Stimulated activated naive B cell treated with anti-CD40 and anti-IgM and Interleukin-4, amounts not matched to agents 10 μg/mL and 1 μg/mL and 100 μg/mL, for 72 hours (primary cell): ENCODE measurements at places on chromosomes 1 and 21.
A peak's percentile ranks its signal among the peaks of the same experiment; 100 is the strongest.

- DNase-seq = no peak
- H3K4me3 ChIP-seq = no peak overlapping the region
- peaks cover 12% of the 10 kb centered on the region for H3K4me1 ChIP-seq
- no peaks in the 10 kb centered on the region for H3K36me3 ChIP-seq
These were observed 180.2 kb downstream of the NR5A2 start for GRCh38 chr1:200207711-200208126.

- no peak overlapping the region for H3K27ac ChIP-seq
- H3K4me1 ChIP-seq = peaks cover 2% of the 10 kb centered on the region
- no peak for DNase-seq
These were observed 45.7 kb downstream of the ABCD3 start for GRCh38 chr1:94463765-94464330.

DNA sequence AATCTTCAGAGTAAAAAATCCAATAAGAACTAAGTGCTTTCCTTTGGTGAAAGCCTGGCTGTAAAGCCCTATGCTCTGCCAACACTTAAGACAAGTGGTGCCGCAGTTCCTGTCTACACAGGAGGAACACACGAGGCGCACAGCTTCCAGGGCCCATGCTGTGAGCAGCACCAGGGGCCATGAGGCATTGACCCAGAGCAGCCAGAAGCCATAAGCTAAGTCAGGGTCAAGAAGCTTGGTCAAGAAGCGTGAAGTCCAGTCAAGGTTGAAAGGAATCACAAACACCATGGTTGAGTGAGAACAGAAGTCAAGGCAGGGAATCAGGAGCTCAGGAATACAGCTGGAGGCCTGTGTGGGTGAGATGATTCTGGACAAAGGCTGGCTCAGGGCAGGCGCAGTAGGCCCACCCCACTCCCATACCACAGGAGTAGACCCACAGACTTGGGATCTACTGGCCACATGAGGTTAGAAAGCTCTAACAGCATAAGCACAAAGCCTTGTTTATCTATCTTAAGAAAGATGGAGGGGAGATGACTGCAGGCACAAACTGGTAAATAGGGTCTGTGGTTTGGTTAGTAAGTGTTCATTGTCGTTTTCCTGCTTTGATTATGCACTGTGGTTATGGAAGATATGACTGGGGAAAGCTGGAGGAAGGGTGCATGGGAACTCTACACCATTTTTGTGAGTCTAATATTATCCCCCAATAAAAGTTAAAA lies 42.9 kb upstream of the RCAN3 start:
- peaks cover 2% of the 10 kb centered on the region for H3K4me1 ChIP-seq
- no peaks in the 10 kb centered on the region for H3K27me3 ChIP-seq
- peaks cover 60% of the 10 kb centered on the region for H3K36me3 ChIP-seq
- no peak overlapping the region for H3K4me3 ChIP-seq
- DNase-seq = no peak

GRCh38 chr1:15146971-15147376 lies 6.6 kb upstream of the TMEM51 start:
- H3K4me1 ChIP-seq = no peaks in the 10 kb centered on the region
- DNase-seq = no peak
- no peak overlapping the region for H3K4me3 ChIP-seq
- H3K36me3 ChIP-seq = no peaks in the 10 kb centered on the region
- H3K27ac ChIP-seq = no peak overlapping the region
- H3K27me3 ChIP-seq = peaks cover 29% of the 10 kb centered on the region

GRCh38 chr1:24179251-24179840 lies 7.7 kb downstream of the IFNLR1 start:
- H3K4me1 ChIP-seq = peaks cover 40% of the 10 kb centered on the region
- H3K4me3 ChIP-seq = no peak overlapping the region
- no peaks in the 10 kb centered on the region for H3K27me3 ChIP-seq
- peaks cover 53% of the 10 kb centered on the region for H3K36me3 ChIP-seq
- H3K27ac ChIP-seq = peak overlapping the region; percentile 86
- no peak for DNase-seq

DNA sequence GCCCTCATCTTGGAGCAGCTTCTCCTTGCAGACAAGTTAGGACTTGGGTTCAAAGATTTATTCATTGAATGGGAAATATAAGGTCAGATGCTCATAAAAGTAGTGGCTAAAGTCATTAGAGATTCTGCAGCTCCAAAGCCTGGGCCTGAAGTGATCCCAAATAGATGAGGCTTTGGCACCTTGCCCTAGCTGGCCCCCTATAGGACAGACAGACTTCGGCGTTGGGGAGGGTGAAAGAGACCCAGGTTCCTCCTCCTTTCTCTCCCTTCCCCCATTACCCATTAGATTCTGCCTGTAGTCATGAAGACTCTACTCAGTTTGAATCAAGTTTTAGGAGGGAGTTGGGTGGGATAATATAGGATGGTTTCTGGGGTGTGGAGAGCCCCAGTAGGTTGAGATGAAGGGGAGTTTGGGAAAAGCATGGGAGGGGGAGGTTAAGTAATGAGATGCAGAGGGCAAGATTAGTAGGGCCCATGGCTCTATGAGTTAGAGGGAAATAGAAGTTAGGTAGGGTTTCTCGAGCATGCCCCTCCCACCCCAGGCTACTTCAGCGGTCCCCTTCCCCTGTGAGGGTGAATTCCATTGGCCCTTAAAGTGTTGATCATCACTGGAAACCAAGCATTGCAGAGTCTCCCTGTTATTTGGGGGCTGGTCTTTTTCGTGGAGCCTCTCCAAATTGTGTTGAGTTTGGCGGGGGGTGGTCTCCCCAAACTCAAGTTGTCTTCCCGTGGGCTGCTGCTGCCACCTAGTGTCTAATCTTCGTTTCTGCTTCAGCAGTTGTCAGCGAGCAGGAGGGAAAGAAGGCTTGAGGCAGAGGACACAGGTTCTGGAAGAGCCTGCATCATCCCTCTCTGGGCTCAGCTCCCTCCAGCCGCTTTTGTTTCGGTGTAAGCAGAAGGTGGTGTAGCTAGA lies 2.1 kb upstream of the AHDC1 start:
- peak overlapping the region; percentile 63 for H3K27ac ChIP-seq
- no peaks in the 10 kb centered on the region for H3K27me3 ChIP-seq
- no peak for DNase-seq
- H3K4me3 ChIP-seq = peak overlapping the region; percentile 21
- no peaks in the 10 kb centered on the region for H3K36me3 ChIP-seq

DNA sequence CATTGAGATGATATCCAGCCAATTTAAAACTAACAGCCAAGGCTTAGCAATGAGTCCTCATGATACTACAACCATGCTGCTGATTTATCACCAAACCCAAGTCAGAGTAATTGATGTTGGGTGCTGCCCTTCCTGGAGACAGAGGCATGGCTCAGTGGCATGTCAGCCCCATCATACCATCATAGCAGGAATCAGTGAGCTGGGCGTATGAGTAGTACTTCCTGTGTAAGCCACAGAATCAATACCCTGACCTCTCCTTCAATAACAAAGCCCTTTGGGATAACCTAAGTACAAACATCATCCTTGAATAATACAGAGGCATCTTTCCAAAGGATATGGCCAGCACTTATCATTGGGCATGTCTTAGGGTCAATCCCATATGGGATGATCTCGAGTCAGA lies 3.0 kb upstream of the LCE1E start:
- H3K36me3 ChIP-seq = no peaks in the 10 kb centered on the region
- no peak overlapping the region for H3K27ac ChIP-seq
- H3K4me3 ChIP-seq = no peak overlapping the region
- DNase-seq = no peak
- peaks cover 43% of the 10 kb centered on the region for H3K27me3 ChIP-seq

- H3K4me1 ChIP-seq = no peaks in the 10 kb centered on the region
- H3K4me3 ChIP-seq = no peak overlapping the region
- no peak for DNase-seq
- no peaks in the 10 kb centered on the region for H3K36me3 ChIP-seq
- H3K27me3 ChIP-seq = no peaks in the 10 kb centered on the region
These were observed 113.9 kb downstream of the GRIK1 start for GRCh38 chr21:29825936-29826335.

DNA sequence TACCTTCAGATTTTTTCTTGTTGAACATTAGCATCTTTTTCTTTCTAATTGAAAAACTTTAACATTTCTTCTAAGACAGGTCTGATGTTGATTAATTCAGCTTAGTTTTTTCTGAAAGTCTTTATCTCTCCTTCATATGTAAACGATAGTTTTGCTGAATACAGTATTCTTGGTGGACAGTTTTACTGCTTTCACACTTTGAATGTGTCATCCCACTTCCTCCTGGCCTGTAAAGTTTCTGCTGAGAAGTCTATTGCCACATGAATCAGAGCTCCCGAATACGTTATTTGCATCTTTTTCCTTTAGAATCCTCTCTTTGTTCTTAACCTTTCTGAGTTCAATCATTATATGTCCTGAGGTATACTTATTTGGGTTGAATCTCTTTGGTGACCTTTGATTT lies 344.2 kb downstream of the OLFM3 start:
- peaks cover 9% of the 10 kb centered on the region for H3K27me3 ChIP-seq
- no peak for DNase-seq
- peaks cover 6% of the 10 kb centered on the region for H3K36me3 ChIP-seq
- no peak overlapping the region for H3K4me3 ChIP-seq
- H3K4me1 ChIP-seq = no peaks in the 10 kb centered on the region
- no peak overlapping the region for H3K27ac ChIP-seq

DNA sequence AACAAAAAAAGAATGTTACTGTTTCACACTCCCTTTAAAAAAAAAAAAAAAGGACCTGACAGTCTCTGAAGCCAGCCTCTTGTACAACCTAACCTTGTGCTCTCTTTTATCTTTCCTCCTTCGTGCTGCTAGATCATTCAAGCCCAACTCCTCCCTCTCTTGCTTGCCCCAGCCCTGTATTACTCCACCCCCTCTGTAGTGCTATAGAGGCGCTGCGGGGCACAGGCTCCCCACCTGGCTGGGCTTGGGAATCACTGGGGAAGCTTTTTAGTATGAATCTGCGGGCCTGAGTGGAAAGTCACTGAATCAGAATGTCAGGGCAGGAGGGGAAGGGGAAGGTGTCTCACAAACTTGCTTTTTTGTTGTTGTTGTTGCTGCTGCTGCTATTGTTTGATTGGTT lies 383.7 kb upstream of the CAMK1G start:
- no peaks in the 10 kb centered on the region for H3K4me1 ChIP-seq
- H3K36me3 ChIP-seq = peaks cover 4% of the 10 kb centered on the region
- peaks cover 13% of the 10 kb centered on the region for H3K27me3 ChIP-seq

DNA sequence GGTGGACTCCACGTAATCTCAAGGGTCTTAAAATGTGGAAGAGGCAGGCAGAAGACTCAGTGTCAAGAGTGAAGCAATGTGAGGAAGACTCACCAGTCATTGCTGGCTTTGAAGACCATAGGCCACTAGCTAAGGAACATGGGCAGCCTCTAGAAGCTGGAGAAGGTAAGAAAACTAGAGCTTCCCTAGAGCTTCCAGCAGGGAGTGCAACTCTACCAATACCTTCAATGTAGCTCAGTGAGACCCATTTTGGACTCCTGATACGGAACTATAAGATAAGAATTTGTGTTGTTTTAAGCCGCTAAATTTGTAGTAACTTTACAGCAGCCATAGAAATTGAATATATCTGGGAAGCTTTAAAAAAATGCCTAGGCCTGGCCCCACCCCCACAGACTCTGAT lies 18.9 kb downstream of the METTL13 start:
- peaks cover 3% of the 10 kb centered on the region for H3K4me1 ChIP-seq
- no peak for DNase-seq
- H3K4me3 ChIP-seq = no peak overlapping the region
- H3K36me3 ChIP-seq = peaks cover 30% of the 10 kb centered on the region

- H3K4me1 ChIP-seq = no peaks in the 10 kb centered on the region
- peaks cover 21% of the 10 kb centered on the region for H3K27me3 ChIP-seq
- no peaks in the 10 kb centered on the region for H3K36me3 ChIP-seq
- no peak overlapping the region for H3K27ac ChIP-seq
These were observed 178.1 kb downstream of the NPHP4 start for GRCh38 chr1:5814046-5814619.

GRCh38 chr1:45014321-45015028 lies 2.4 kb downstream of the UROD start:
- H3K27me3 ChIP-seq = no peaks in the 10 kb centered on the region
- DNase-seq = peak; percentile 68
- H3K27ac ChIP-seq = peak overlapping the region; percentile 22
- H3K4me1 ChIP-seq = peaks cover 54% of the 10 kb centered on the region

GRCh38 chr1:201084295-201084694 lies 27.9 kb downstream of the CACNA1S start:
- no peak overlapping the region for H3K27ac ChIP-seq
- H3K4me1 ChIP-seq = no peaks in the 10 kb centered on the region
- no peak for DNase-seq
- H3K4me3 ChIP-seq = no peak overlapping the region
